ENCODE measurements at places on chromosomes 6 and 20.

GRCh38 chr20:1381753-1382591, 10.9 kb downstream of the FKBP1A start:
- DNase-seq: no peak

DNA sequence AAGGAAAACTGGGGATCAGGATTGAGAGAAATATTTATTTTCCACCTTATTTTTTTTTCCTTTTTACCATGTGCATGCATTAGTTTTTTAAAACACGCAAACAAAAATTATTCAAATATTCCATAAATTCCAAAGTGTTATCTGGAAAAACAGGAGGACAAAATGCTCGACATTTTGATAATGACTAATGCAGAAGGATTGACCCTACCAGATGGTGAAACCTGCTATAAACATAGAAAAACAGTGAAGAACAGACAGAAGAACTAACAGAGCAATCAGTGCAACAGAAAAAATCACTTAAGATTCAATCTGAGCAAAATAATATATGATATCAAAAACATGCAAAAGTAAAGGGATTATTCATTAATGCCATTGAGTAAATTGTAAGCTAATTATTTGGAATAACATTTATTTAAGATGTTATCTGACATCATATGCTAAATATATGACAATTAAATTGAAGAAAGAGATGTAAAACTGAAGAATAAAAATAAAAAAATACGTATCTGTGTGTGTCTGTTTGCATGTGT, 218.4 kb downstream of the LMBRD1 start:
- no peak for DNase-seq

DNA sequence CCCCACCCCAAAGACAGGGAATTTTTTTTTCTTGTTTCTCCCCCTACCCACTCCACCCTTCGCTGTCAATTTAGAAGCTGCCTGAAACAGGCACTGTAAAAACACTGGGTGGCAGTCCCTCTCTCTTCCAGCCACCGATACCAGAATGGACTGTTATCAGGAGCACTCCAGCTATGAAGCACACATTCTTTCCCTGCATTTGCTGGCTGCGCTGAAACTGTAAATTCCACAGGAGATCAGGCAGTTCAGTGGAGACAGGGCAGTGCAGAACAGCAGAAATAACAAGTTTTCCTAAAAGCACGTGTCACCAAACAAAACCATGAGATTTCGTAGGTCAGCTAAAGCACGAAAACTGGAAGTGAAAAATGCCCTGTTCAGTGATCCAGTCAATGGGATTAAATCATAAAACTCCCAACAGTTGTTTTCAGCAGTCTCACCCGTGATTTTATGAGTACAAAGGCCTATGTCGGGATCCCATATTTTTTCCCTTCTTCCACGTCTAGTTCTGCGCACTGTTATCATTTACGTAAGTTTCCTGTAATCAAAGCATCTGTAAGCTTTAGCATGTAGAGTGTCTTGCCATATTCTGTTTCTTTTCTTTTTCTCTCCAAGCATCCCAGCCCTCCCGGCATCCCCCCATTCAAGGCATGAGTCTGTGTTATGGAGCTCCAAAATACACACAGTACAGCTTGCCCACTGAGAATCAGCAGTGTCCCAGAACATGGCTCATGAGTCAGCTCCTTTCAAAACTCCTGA, 359.9 kb upstream of the EPHA7 start:
- DNase-seq: peak; percentile 47

GRCh38 chr6:46014511-46015118, 1.0 kb downstream of the CLIC5 start:
- DNase-seq: no peak

DNA sequence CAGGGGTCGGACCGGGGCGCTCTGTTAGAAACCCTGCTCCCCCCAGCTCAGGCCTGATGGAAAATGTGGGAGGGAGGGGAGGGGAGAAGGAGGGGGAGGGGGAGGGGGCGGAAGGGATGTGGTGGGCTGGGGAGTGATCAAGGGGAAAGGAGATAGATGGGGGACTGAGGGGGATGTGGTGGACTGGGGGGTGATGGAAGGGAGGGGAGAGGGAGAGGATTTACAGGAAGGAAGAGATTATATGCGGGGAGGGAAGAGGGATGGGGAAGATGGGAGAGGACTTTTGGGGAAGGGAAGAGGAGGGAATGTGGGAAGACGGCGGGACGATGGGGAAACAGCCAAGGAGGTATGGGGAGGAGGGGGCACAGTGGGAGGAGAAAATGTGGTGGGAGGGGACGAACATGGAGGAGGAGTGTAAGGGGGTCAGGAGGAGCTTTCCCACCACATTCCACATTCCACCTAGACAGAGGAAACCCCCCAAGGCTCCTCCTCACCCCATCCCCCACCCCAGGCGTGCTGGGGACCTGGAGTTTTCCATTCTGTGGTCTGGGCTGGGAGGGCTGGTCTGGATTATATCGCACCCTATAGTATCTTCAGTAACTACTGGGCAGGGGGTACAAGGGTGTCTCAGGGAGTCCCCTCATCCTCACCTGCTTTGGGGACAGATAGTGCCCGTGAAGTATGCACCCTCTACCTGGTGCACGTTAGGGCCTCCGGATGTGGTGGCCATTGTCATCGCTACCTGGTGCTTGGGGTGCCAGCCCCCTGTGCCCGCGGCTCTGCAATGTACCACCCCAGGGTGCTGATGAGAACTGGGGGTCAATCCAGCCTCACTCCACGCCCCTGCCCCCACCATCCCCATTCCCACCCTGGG, 578 bp upstream of the PTGIS start:
- DNase-seq: no peak

DNA sequence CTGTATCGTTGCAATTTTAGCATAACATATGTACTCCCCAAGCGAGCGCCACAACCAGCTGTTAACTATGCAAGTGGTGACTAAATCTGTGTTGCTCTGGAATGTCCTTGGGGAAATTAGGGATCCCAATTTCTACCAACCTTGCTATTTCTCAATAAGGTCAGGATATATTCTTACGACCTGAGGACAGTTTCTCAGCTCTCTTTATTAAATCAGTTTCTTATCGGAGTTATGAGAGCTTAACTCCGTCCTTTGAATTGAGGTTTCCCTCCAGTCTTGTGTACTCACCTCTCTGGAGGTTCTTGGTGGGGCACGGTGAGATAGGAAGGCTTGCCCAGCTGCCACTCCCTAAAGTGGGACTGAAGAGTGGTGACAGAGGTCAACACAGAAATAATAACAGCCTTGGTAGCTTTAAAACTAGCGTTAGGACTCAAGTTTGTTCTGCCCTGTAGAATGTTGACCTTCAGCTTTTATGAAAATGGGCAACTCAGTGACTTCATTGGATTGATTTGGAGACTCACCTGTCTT, 694 bp downstream of the MRPS18B start:
- DNase-seq: peak; percentile 53

- peak; percentile 57 for DNase-seq
Measured at GRCh38 chr6:32796848-32797776, 19.7 kb downstream of the HLA-DOB start.

GRCh38 chr6:143005816-143006215, 54.9 kb upstream of the AIG1 start:
- DNase-seq: no peak

DNA sequence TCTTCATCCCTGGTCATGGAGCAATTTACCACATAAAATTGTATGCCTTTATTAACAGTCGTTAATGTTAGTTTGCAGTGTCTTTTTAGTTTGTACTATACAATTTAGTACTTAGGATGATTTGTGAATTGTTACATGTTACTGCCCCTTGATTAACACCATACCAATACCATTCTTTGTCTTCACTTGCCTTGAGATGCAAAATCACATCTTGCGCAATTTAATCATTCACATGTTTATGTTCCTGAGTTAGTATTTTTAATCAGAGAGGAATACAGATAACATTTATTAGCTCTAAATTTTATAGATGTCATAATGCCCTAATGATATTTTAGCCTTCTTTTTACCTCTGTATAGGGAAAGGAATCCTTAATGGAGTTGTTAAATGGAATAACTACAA, 114.1 kb downstream of the SCAF8 start:
- DNase-seq: peak; percentile 25

GRCh38 chr6:23754197-23754596, 371.8 kb upstream of the NRSN1 start:
- peak; percentile 5 for DNase-seq

GRCh38 chr6:90362318-90362717, 65.7 kb upstream of the BACH2 start:
- peak; percentile 88 for DNase-seq

DNA sequence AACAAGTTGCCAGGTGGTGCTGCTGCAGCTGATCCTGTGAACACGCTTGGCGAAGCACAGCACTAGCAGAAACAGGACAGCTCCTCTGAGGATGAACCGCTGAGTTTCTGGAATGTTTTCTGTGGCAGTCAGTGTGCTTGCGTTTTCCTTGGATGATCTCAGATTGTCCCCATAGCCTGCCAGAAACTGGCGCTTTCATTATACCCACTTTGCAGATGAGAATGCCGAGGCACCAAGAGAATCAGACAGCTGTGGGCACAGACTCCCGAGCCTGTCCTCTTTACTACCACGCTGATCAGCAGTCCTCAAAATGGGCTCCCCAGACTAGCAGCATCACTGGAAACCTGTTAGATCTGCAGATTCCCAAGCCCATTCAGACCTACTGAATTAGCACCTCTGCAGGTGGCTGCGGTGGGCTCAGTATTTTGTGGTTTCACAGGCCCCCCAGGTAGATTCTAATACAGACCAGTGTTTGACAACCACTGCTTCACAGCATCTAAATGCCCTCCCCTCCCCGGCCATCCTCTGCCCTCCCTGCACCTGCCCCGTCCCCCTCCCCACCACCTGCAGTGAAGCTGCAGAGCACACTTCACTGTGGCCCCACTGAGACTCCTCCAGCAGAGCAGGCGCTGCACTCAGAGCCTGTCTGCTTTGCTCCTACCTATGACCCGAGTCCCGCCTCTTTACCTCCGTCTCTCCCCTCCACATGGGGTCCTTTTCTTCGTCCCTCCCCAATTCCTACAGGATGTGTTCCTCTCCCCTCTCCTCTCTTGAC, 29.6 kb downstream of the SPATA2 start:
- no peak for DNase-seq

DNA sequence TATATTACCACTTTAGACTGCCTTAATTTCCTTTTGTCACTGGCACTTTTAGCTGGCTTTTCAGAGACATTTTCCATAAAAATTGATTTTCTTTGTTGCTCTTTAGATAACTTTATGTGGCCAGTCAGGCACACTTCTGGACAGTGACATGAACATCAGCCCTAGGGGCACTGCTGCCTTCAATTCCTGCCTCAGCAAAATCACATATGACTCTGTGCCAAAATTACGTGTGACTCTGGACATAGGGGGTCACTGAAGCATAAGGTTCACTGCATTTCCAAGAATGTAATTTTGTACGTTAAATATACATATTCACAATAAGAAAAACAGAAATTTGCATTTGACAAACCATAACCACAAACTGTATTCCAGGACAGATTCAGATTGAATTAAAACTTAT, 66.5 kb downstream of the ESF1 start:
- DNase-seq: no peak

GRCh38 chr6:548517-548916, 108.4 kb downstream of the HUS1B start:
- no peak for DNase-seq

- DNase-seq: no peak
Measured at GRCh38 chr20:48722002-48722731, 105.6 kb downstream of the PREX1 start.

DNA sequence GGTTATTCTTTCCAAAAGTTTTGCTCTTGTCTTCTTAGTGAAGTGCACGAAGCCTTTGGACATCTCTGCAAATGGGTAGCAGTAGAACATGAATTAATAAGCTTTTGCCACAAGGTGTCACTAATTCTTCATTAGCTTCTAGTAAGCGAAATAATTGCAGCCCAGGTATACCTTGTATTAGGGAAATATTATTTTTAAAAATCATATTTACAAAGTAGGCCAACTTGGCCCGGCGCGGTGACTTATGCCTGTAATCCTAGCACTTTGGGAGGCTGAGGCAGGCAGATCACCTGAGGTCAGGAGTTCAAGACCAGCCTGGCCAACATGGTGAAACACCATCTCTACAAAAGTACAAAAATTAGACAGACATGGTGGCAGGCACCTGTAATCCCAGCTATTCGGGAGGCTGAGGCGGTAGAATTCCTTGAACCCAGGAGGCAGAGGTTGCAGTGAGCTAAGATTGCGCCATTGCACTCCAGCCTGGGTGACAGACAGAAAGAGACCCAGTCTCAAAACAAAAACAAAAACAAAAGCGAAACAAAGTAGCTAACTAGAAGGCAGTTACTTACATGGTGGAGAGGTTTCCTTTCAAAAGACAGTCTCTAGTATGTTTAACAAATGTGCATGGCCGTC, 8.8 kb upstream of the RSPH3 start:
- peak; percentile 35 for DNase-seq

- peak; percentile 56 for DNase-seq
Measured at GRCh38 chr20:31841928-31842327, 3.5 kb downstream of the FOXS1 start.

GRCh38 chr6:84979541-84979940, 215.1 kb upstream of the TBX18 start:
- DNase-seq: peak; percentile 47

- peak; percentile 10 for DNase-seq
Measured at GRCh38 chr6:108914235-108915022, 66.2 kb downstream of the ARMC2 start.

DNA sequence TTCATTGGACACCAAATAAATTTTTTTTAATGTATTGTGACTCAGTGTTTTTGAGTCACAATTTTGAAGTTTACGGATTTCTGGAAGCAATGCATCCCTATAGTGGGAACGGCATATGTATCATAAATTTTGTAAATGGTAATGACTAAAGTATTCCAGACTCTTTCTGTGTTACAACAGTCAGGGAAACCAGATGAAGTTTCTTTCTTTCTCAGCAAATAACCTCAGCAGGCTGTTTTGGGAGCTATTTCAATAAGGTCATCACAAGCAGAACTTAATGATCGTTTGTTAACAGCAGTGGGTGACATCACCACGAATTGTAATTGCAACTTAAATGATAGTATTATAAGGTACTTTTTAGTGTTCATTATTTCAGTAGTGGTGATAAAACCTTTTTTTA, 52.0 kb downstream of the HIVEP1 start:
- DNase-seq: peak; percentile 90

- no peak for DNase-seq
Measured at GRCh38 chr20:23612396-23612795, 6.7 kb upstream of the CST9 start.

- peak; percentile 10 for DNase-seq
Measured at GRCh38 chr20:36205026-36205425, 31.3 kb upstream of the AAR2 start.

DNA sequence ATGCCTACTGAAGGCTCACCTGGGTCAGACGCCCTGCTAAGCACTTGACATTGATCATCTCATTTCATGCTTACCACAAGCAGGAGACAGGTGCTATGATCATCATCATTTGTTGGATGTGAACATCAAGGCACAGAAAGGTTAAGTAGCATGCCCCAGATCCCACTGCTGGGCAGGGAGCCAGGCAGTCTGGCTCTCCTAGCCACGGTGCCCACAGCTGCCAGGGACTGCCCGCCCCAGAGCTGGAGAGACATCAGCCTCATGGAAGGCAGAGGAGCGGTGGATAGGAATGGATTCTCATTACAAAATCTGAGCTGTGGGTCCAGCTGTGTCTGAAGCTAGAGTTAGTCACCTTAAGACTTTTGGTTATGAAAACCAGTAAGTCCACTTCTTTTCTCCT, 3.6 kb downstream of the SULF2 start:
- no peak for DNase-seq
